T-helper 1 cell (primary cell): ENCODE measurements at places on chromosomes 5 and 9.

- no peak for DNase-seq
These were observed 115.9 kb downstream of the PIK3R1 start for GRCh38 chr5:68331192-68332079.

DNA sequence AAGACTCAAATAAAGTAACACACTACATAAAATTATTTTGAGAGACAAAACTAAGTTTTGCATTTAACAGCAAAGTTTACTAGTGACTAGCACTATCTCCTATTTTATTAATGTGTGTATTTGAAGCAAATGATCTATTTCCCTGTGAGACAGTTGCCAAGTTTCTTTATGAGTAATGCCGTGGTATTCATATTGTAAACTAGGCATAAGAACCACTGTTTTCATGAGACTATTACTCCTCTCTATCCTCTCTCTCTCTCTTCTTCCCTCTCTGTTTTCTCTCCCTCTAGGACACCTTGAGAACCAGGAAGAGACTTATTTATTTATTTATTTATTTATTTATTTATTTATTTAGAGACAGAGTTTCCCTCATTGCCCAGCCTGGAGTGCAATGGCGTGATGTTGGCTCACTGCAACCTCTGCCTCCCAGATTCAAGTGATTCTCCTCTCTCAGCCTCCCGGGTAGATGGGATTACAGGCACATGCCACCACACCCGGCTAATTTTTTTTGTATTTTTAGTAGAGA is 61.1 kb downstream of the MLANA start:
- DNase-seq = no peak

DNA sequence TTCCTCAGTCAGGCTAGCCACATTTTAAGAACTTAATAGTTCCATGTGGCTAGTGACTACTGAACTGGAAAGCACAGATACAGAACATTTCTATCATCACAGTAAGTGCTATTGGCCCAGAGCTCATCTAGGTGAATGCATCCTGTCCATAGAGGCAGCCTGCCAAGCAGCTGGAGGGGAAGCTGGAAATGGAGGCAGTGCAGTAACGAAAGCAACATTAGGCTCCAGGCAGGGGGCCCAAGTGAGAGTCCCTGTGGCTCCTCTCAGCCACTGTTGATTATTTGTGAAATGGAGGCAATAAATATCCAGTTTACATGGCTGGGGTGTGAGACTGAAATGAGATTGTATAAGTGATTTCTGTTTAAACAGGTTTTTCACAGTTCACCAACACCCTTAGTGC is 227.2 kb upstream of the KLF9 start:
- DNase-seq = no peak

DNA sequence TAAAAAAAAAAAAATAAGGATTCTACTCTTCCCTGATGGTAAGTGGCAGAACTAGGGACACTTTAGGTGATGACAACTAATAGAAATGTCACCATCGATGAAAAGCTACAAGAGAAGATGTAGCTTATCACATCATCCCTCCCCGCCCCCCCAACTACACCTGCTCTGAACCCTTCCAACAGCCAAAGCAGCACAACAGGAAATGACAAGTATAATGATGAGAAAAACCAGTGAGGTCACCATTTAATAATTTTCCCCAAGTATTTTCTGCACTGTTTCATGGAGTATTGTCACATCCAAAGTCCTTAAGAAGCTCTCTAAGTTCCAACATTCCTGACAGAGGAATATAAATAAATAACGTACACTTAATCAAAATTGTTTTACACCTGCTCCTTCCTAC is 221.4 kb downstream of the EFNA5 start:
- DNase-seq = no peak

- no peak for DNase-seq
These were observed 218.1 kb upstream of the WWC1 start for GRCh38 chr5:168073311-168073710.

DNA sequence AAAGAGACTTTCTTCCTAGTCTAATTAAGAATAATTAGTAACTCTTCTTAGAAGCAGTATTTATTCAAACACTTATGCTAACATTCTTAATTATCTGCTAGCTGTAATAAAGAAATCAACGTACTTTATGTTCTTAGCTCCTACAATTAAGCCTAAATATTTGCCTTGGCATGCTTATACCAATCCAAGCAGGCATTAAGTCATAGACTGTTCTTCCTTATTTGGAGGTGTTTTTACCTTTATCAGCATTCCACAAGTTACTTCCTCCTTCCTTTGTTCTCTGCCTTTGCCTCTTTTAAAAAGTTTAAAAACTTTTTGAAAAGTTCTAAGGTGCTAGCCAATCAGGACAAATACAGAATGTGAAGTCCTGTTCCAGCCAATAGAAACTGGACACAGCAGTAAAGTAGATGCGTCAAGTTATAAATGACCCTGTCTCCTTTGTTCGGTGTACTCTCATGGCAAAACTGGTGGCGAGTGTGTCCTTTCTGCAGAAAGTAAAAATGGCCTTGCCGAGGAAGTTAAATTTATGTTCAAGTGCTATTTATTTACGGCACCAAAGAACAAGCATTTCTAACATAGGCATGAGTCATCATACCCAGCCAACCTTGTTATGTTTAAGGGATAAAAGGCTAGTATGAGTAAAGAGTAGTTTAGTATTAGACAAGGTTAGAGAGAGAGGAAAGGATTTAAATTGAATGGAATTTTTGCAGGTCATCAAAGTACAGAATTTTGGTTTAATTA is 58.6 kb downstream of the GPBP1 start:
- DNase-seq = no peak

DNA sequence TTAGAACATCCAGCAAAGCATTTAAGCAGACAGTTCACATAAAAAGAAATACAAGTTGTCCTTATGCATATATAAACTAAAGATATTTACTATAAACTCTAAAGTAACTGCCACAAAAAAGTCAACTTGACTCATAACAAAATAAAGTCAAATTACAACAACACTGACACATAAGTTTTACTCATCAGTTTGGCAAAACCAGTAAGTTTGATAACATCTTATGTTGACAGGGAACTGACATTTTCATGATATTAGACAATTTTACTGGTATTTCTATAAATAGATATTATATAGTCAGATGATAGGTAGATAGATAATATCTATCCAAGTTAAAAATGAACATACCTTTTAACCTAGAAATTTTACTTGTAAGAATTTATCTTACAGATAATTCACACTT is 9.9 kb upstream of the TSLP start:
- DNase-seq = no peak

DNA sequence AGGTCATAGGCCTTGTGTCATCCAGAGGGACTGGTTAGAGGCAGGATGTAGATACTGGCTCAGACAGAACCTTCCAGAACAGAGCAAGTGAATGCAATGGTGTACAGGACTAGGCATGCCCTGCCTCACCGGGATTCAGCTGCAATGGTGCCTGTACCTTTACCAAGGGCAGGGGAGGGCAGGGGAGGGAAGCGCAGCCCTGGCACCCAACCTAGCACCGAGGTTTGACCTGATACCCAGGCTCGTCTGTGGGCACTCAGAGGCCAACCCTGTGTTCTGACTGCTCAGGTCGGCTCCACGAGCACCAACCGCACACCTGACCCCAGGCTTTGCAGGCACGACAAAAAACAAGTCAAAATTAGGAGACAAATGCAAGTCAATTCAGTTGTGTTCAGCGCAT is 47.3 kb upstream of the GFPT2 start:
- no peak for DNase-seq

DNA sequence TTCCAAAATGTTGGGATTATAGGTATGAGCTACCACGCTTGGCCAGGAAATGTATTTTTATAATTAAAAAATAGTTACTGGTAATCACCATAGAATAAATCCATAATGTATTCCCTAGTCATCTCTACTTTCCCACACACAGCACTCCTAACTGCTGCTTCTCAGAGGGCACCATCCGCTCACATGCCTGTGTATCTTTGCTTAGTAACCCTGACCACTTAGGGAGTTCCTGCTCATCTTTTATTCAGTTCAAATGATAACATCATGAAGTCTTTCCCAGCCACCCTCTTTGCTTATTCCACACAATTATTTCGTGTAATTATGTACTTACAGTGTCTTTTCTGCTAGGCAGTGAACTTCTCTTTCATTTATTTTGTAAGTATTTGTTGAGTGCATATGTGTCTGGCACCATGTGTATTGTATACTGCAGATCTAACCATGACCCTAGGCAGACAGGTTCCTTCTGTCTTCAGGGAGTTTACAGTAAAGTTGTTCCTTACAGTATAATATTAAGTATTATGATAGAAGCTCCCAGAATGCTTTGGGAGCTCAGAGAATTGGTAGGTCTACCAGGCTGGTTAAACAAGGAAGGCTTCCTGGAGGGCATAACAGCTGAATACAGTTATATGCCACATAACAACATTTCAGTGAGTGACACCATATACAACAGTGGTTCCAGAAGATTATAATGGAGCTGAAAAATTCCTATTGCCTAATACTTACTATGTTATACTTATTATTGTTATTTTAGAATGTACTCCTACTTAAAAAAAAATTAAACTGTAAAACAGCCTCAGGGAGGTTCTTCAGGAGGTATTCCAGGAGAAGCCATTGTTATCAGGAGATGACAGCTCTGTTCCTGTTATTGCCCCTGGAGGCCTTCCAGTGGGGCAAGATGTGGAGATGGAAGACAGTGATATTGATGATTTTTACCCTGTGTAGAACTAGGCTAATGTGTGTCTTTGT is 39.2 kb downstream of the DCAF10 start:
- no peak for DNase-seq

GRCh38 chr5:157710882-157711281 is 20.3 kb upstream of the THG1L start:
- DNase-seq = no peak
